ENCODE measurements at places on chromosomes 2 and 18.
A peak's percentile ranks its signal among the peaks of the same experiment; 100 is the strongest.

DNA sequence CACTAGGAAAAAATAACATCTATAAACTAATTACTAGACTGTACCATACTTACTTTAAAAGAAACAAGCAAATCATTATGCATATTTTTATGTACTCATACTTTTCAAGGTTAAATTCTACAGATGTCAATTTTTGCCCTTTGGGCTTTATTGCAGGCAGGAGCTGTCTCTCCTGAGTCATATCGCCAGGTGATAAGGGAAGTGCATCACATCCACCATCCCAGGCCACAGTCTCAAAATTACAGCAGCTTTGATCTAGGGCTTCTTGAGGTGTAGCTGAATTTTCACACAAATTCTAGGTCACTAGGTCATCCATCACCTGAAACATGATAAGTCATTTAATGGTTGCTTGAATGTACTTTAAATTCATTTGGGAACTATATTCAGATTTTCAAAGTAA lies 38.4 kb upstream of the FRZB start:
- DNase-seq, result no peak

DNA sequence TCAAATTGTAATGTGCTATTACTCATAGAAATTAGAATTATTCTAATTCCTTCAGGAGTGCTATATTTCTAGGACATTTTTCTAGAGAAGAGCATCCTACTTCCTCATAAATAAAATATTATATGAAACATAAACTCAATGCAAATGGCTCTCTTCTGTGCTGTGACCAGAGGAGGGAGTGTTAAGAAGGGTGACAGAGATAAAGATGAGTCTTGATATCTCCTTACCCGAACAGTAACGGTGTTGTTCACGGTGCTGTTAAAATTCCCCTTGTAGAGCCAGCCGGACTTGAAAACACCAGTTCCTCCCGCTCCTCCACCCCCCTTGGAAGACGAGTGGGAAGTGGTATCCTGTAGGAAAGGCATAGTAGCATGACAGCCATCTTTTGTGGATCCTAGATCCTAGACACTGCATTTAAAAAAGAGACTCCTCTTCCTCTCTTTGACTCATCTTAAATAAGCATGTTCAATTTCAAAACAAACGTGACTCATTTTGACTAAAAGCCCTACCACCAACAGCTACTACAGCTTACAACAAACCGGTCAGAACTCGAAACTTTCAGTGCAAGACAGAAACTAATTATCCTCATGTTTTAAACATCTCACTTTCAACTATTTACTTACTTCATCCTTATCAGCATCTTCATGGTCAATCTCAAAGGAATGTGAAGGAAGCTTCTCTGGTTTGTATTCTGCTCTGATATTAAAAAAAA lies 156.3 kb downstream of the DOCK10 start:
- DNase-seq, result peak; percentile 12

DNA sequence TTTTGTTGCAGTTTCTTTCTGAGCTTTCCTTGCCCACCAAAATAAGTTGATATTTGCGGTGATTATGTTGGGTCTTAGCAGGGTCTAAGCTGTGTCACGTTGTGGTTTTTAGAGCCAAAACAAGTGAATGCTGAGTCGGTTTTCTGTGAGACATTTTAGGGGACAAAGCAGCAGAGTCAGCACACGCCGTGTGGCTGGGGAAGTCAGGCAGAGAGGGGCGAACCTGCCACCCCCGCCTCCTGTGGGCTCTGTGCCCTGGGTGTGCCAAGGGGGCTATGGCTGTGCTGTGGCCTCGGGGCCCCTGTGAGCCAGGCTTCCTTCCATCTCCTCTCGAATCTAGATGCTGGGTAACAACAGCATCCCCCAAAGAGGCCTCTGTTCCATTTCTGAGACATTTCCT lies 30.8 kb upstream of the TMEM87B start:
- DNase-seq, result no peak

GRCh38 chr18:58578321-58578720 lies 50.6 kb downstream of the ALPK2 start:
- DNase-seq, result no peak

DNA sequence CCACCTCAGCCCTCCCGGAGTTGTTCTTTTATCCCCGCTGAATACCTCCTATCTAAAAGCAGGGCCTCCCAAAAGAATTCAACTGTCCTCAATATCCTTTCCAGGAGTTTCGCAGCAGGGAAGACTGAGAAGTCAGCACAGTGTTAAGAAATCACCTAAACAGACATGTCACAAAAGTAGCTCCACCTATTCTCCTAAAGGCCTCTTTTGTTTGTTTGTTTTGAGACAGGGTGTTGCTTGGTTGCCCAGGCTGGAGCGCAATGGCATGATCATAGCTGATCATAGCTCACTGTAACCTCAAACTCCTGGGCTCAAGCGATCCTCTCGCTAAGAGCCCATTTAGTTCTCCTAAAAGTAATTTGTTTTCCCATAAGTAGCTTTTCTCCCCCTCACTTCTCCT lies 53.8 kb downstream of the TEX44 start:
- DNase-seq, result no peak

GRCh38 chr18:51655327-51655698 lies 457.8 kb upstream of the MEX3C start:
- no peak for DNase-seq
